Cerebellar cortex (tissue), 1 donor: ENCODE measurements at places on chromosomes 11 and 22.
A peak's percentile ranks its signal among the peaks of the same experiment; 100 is the strongest.

DNA sequence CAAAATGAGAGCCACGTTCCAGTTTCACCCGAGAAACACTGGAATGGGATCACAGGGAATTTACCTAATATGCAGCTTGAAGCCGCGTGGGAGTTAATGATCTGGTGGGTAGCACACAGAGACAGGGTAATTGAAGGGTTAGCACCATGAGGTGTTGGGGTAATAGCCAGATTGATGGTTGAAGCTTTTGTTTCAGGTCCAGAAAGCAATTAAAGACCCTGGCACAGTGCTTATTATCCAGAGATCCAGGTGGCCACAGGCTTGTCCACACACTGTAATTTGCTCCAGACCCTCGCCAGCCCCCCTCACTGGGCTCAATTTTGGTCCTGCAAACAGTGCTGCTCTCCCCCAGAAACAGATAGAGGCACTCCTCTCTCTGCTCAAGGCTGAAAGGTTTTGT is 282.5 kb upstream of the ISX start:
- no peak for DNase-seq

GRCh38 chr11:94662065-94662779 is 95.1 kb downstream of the PIWIL4 start:
- DNase-seq, result no peak

GRCh38 chr11:403761-404431 is 9.9 kb downstream of the PKP3 start:
- no peak for DNase-seq

- no peak for DNase-seq
These were observed 17.2 kb upstream of the CD59 start for GRCh38 chr11:33753304-33753967.

GRCh38 chr11:12158909-12159308 is 48.5 kb downstream of the MICAL2 start:
- DNase-seq, result no peak

DNA sequence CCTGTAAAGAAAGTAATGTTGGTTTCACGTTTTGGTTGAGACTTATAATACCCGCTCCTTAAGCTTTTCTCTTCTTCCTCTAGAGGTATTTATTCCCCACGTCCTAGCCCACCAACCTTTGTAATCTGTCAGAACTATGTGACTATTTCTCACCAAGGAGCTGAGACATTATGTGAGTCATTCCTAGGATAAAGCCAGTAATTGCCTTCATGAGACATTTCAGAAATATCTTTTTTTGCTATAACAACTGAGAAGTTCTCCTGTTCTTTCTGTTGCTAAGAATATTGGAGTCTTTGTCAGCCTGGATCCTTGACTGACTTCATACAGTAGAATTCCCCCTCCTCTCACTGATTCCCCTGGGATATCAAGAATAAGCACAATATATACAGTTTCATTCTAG is 1497.0 kb upstream of the TENM4 start:
- DNase-seq, result no peak

DNA sequence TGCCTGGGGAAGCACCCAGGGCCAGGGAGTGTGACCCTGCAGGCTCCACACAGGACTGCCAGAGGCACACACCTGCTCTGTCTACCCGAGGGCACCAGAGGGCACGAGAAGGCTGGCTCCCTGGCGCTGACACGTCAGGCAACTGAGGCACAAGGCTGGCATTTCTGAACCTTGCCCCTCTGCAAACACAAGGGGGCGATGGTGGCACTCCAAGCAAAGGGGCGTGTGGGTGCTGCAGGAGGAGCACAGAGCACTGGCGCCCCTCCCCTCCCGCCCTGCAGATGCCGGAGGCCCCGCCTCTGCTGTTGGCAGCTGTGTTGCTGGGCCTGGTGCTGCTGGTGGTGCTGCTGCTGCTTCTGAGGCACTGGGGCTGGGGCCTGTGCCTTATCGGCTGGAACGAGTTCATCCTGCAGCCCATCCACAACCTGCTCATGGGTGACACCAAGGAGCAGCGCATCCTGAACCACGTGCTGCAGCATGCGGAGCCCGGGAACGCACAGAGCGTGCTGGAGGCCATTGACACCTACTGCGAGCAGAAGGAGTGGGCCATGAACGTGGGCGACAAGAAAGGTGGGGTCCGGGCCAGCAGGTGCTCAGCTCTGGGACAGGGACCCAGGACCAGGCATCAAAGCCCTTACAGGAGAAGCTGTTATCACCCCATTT is 20.8 kb upstream of the TXNRD2 start:
- peak; percentile 67 for DNase-seq

DNA sequence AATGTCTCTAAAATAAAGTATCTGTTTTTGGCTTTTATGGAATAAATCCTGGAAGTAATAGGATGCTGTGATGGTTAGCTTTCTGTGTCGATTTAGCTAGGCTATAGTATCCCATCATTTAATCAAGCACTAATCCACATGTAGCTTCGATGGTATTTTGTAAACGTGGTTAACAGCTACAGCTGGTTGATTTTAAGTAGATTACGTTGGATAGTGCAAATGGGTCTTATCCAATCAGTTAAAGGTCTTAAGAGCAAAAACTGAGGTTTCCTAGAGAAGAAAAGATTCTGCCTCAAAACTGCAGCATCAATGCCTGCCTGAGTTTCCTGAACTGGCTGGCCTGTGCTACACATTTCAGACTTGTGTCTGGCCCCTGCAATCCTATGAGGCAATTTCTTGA is 314.2 kb upstream of the SORL1-AS1 start:
- no peak for DNase-seq

DNA sequence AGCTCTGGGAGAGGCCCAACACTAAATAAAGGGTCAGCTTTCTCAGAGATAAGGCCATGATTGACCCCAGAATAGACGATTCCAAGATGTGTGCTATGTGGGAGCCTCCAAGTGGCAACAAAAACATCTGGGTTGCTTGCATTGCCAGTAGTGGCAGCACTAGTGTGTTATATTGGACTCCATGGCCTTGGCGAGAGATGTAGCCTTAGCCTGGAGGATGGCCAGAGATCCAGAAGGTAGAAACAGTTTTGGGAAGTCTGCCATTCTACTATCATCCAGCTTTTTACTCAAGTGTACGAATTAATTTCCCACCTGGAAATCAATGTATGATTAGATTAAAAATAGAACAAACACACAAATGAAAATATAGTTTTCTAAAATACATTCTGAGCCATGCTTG is 3.0 kb downstream of the OR8D4 start:
- DNase-seq, result peak; percentile 72

- no peak for DNase-seq
These were observed 14.0 kb downstream of the GRAMD4 start for GRCh38 chr22:46634011-46634699.

DNA sequence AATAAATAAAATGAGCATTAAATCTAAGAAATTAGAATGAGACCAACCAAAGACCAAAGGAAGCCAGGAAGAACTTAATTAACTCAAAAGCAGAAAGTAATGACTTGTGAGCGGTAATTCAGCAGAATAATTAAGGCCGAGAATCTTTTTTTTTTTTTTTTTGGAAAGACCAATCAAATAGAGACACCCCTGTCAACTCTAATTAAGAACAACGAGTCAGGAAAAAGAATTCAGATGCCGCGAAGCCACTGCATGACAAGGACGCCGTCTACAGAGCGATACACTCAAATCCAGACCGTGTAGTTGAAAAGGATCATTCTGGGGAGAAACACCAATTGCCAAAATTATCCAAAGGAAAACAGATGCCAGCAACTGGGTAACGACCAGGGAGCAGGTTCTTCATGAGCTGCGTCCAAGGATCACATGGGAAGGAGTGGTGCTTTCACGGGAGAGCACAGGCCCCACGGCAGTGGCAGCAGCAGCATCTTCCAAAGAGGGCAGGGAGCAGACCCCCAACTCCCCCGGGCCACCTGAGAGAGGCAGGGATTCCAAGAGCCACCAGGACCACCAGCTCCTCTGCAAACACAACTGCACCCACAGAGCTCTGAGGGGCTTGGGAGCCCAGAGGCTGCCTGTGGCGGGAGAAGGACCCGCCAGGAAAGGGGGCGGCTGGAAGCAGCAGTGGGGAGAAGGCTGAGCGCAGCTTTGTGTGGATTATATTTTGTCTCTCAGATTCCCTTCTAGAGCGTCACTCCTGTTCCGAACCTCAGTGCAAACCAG is 469.8 kb downstream of the BRD1 start:
- DNase-seq, result peak; percentile 27
